ENCODE measurements at places on chromosomes 1 and 21.

GRCh38 chr1:38068220-38068979 is 21.8 kb upstream of the POU3F1 start:
- DNase-seq: no peak

GRCh38 chr1:173733912-173734311 is 19.1 kb downstream of the KLHL20 start:
- no peak for DNase-seq

- DNase-seq: peak; percentile 91
Measured at GRCh38 chr1:2227346-2228156, 568 bp upstream of the SKI start.

DNA sequence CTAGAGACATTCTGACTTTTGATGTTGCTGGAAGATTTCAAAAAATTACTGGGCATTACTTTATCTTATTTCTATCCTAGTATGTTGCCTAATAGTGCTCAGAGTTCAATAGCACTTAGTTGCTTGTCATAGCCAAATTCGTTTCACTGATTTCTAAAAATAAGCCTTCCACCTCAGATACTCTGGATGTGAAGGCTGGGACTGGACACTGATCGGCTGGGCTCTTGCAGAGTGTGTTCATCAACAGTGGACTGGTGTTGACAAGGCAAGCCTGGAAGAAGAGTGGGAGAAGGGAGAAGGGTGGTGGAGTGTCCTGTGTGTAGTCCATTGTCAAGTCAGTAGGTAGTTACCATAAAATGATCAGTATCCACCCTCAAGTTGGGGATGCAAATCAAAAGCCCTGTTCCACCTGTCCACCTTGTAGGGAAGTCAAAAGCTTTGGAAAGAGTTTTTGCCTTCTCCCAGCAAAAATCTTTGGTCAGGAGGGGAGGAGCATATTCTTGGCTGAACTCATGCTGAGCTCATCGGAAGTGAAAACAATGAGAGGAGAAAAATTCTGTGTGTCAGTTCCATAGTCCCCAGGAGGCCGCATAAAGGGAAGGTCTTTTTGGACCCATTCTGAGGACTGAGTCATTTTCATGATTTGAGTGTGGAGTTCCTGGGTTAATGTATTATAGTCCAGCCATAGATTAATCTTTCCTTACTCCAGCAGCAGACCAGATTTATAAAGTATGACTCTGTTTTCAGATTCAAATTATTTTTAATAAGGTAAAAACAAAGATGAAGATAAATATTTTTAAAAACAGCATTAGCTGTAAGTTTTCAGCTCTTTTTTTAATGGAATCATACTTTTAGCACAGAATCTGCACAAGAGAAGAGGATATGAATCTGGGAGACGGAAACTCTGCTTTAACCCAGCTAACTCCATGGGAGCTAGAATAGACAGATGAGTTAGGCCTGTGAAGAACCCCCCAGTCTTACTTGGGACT is 99.5 kb upstream of the BMP8A start:
- DNase-seq: no peak

DNA sequence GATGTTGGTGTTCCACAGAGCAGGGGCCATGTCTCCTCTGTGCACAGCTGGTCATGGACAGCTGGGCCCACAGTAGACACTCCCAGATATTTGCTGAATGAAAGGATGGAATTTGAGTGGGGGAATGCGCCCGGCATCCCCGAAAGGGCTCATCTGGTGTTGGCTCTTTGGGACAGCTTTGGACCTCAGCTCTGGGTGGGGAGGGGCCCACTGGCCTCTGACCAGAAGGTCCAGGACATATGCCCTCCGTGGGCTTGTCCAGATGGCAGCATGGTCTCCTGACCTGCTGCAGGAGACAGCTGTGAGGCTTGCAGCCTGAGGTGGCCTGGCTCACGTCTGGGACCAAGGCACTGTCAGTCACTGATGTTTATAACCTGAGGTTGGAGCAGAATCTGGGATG is 160.4 kb upstream of the AJAP1 start:
- no peak for DNase-seq

DNA sequence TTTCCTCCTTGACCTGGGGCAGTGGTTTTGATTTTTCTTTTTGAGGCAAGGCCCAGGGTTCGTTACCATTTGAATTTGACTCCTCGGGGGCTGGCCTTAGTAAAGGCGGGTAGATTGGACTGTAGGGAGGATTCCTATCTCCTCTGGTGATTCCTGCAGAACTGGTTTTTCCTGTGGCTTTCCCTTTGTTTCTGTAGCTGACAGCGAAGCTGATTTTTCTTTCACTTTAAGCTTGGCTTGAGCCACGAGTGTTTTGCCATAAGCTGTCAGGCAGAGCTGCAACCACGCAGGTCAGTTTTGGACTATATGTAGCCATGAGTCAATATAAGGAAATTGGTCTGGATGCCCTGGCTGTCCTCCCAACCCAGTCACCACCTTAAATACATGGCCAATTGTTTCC is 28.7 kb upstream of the KCNJ15 start:
- DNase-seq: no peak

DNA sequence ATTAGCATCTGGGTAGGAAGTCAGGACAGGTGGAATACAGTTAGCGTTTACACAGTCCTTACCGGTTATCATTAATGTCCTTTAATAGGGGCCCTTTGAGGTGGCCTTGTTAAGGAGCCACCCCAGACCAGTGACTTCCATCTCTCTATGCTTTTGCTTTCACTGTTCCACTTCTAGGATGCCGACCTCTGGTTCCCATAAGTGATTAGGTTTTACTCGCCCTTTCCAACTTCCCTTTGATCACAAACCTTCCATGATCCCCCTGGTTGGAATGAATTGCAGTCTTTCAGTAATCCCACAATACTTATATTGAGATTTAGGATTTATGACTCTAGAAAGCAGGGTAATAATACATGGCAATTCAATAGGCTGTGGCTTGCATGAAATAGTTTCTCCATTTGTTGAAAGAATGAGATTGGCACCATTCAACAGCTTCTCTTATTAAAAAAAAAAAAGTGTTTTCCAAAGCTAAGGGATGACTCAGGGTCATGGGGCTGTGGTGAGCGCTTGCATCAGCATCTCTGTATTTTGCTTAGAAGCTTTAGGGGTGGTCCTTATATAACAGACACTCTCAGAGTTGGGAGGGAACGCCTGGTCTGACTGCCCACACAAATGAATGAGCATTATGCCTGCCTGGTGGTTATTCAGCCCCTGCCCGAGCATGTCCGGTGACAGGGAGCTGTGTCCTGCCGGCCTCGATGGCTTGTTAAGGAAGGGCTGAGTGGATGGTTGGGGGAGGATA is 110.5 kb downstream of the CNIH3 start:
- no peak for DNase-seq

DNA sequence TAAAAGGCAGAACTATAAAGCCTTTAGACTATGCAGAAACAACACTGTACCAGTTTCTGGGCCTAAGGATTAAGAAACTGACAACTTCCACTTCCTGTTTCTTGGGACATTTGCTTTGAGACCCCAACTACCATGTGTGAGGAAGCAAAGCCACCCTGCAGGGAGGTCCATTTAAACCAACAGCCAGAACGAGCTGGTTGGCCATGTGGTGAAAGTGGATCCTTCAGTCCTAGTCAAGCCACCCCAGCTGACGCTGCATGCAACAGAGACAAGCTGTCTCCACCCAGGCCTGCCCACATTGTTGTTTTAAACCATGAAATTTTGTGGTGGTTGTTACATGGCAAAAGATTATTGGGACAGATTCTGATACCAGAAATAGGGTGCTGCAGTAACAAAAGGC is 31.8 kb upstream of the SLFNL1 start:
- DNase-seq: no peak

- DNase-seq: no peak
Measured at GRCh38 chr1:232751393-232752140, 53.6 kb upstream of the MAP10 start.

DNA sequence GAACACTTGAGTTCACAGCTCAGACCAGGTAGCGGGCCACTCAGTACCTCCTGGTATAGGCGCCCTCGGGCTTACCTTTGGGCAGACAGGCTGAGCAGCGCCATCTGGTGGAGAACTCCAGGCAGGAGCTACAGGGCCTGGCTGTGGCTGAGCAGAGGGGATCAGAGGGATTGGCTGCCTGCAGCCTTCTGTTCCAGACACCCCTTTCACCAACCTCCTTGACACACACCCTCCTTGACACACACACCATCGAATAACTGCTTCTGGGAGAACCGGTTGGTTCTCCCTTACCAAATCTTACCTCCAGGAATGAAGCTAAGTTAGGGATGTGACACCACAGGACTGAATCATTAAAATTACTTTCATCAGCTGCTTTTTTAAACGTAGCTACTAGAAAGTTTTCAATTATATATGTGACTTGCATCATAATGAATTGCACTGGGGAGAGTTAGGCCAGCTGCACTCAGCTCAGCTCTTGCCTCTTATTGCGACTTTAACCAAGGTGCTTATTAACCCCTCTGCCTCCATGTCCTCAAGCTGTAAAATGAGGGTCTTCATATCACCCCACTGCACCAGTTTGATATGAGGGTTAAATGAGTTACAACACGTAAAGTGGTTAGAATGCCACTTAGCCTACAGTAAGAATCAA is 6.6 kb downstream of the LIN28A start:
- peak; percentile 80 for DNase-seq

- DNase-seq: no peak
Measured at GRCh38 chr1:43455213-43455889, 1.6 kb upstream of the HYI start.

- no peak for DNase-seq
Measured at GRCh38 chr1:232519186-232519585, 110.7 kb downstream of the SIPA1L2 start.

DNA sequence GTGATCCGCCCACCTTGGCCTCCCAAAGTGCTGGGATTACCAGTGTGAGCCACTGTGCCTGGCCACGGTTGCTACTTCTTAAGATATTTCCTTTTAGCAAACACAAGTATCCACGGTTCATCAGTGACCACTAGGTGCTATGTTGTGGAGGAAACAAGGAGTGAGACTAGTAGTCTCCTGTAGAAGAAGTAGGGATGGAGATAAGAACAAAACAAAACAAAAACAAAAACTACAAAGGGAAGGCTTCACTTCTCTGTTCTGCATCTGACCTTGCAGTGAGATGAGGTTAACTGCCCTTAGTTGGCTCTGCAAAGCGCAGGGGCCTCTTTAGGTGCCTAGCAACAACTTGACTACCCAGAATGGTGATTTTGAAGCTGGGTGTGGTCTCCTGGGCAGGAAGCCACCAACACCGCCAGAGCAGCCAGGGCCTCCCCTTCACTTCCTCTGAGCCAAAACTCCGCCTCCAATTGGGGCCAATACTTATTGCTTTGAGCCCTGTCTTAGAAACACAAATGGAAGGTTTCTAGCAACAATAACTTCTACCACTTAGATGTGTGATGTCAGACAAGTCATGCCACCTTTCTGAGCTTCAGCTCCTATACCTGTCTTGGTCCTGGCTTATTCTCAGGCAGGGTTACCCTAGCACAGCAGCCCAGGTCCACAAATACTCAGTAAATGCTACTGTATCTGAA is 12.8 kb upstream of the CDC42 start:
- DNase-seq: peak; percentile 97

DNA sequence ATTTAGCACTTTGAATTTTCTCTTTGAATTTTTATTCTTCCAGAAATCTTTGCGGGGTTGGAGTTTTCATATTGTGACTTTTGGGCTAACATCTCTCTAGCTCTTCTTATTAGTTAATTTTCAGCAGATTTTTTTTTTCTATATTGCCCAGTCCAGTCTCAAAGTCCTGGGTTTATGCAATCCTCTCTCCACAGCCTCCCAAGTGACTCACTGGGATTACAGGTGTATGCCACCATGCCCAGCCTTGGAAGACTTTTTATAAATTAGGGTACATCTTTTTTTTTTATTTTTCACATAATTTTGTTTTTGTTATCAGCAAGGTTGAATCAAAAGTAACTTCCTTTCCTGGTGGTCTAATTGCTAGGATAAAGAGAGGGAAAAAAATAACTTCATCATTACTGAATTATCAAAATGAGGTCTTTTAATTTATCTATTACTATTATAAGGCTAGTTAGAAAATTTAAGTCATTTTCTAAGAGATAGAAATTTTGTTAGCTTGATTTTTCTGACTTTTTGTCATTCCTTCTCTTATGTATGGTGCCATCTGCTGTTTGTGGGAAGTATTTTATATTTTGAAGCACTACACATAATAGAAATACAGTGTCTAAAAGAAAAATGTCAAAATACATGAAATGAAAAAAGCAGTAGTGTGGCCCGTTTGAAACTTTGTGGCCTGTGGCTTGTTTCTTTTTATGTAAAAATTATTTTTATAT is 273.4 kb upstream of the CACYBP start:
- DNase-seq: no peak

DNA sequence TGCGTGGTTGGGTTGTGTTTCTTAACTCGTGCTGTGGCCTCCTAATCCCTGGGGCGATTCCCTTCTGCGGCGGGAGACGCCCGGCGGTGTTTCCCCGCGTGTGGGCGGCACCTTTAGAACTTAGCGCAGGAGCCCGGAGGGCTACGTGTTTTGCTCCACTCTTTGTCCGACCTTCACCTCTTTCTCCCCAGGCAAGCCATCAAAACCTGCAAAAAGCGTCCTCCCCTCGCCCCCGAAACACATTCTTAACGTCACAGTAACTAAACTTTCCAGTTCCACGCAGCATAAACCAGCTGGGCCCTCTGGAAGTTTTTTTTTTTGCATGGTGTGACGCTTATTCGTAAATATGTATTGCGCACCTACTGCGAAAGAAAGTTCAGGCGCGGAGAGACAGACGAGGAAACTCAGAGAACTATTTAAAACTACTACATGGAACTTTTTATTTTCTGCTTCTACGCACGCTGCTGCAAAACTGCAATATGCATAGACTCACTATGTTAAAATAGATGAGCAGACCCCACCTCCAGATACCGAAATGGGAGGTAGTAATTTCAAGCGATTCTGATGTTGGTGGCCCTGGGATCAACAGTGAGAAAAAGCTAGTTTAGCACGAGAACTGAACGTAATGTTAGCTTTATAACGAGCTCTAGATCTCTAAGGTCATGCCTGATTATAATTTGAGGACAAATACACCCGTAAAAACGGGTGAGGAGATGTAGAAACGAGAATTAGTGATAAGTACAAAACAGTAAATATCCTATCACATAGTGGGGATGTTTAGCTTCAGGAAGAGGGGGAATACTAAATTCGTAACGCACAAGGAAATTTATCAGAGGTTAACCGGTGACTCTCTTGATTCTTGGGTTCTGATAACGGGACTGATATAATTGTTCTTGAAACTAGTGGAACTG is 920 bp downstream of the MTR start:
- peak; percentile 68 for DNase-seq

GRCh38 chr1:39908534-39908933 is 6.8 kb upstream of the MYCL start:
- no peak for DNase-seq

- DNase-seq: no peak
Measured at GRCh38 chr1:109823543-109824348, 60.0 kb upstream of the EPS8L3 start.

All from naive thymus-derived CD8-positive, alpha-beta T cell (primary cell).